Cerebellum (tissue), 4 donors: ENCODE measurements at places on chromosomes 5 and 9.
A peak's percentile ranks its signal among the peaks of the same experiment; 100 is the strongest.

GRCh38 chr5:4777435-4777834 is 362.7 kb upstream of the ADAMTS16 start:
- DNase-seq = no peak

GRCh38 chr5:36685631-36686288 is 79.4 kb downstream of the SLC1A3 start:
- no peak for DNase-seq

DNA sequence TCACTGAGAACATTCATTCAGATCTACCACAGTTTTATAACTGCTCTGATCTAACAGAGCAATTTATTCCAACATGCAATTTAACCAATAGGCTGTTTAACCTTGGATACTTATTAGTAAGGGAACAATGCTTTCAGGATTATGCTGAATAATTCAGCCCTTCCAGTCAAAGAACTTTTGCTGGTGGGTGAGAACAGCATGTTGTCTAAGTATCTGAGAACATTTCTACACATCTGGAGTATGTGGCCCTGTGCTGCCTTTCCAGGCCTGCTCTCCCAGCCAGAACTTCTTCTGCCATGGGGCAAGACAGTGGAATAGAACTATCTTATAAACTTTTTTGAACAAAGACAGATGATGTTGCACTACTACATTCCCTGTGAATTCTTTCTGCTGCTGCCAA is 55.8 kb downstream of the NFIB start:
- DNase-seq = no peak

- DNase-seq = no peak
These were observed 66.9 kb upstream of the PLPP1 start for GRCh38 chr5:55601628-55602027.

DNA sequence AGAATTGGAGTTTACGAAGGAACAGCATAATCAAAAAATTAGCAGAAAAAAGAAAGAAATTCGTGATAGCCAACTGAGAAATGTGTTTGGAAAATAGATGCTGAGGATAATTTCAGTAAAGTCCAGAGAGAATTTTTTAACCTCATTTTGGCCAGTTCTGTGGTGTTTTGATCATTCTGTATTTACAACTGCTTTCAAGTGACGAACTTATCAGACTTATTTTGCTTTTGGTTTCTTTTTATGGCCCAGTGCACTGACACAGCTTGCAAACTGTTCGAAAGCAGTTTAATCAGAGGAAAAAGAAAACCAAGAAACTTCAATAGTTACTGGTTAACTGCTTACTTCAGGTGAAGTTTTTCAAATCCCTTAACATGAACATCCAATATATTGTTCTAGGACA is 1.9 kb downstream of the SDHA start:
- DNase-seq = no peak

GRCh38 chr5:133757396-133757945 is 145.1 kb upstream of the FSTL4 start:
- DNase-seq = no peak

DNA sequence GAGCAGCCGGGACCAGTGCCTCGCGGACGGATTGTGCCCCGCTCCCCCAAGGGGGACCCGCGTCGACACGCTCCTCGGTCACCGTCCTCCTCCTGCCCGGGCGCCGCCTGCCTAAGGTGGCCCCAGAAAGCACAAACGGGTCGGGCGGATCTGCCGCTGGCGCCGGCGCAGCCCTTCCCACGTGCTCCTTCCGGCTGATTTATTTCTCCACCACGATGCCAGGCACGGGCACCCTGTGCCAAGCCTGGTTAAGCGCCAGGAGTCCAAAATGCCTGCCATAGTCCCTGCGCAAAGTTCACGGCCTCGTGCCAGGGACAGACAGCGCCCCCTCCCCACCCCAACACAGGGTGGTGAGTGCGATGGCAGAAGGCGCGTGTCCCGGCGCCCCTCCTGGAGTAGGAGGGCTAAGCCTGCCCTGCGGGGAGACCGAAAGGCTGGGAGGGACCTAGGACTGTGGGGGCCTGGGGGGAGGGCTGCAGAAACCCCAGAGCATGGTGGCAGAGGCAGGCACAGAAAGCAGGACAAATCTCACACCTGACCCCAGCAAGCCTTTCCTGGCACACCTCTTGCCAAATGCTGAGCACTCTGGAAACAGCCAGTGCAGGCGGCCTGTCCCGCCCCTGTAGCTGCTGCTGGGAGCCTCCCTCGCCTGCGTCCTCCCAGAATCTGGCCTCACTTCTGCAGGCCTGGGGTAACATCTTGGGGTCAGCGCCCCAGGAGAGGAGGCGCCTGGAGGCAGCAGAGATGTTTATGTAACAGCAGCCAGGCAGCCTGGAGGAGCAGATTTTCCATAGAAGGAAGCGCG is 1.1 kb upstream of the NOTCH1 start:
- DNase-seq = peak; percentile 24

DNA sequence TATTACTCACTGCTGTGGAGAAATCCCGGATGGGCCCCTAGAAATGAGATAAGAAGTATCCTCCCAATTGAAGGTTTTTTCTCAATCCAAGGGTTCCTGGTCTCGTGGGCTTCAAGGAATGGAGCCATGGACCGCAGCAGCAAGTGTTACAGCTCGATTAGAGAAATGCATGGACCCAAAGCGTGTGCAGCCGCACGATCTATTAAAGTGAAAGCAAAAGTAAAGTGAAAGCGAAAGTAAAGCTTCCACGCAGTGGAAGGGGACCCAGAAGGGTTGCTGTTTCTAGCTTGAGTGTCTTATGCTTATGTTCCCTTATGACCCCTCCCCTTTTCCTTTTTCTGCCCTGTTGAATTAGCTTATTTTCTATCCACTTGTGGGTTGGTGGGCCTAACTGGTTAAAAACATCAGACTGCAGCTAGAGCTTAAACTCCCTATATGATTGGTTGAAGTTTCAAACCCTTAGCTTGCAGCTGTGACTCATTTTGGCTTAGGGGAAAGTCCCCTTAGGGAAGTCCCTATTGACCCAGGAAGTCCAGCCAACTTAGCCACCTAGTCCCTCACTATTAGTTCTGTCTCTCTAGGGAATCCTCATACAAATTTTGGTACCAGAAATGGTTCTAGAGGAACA is 1111.8 kb downstream of the TAF11L14 start:
- no peak for DNase-seq

DNA sequence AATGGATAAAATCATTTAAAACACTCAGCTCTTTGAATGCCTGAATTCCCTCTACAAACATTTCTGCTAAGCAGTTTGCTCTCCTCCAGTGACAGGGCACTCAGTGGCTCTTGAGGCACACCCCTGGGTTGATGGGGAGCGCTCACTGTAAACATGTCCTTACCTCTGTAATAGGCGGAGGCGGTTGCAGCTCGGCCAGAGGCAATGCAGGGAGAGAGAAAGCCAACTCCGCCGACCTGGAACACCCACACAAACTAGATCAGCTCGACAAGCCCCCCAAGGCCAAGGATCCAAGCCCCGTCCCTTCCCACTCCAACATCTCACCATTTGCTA is 329 bp downstream of the CDC23 start:
- DNase-seq = no peak

- DNase-seq = no peak
These were observed 1.8 kb downstream of the SLC12A2 start for GRCh38 chr5:128085413-128085812.

DNA sequence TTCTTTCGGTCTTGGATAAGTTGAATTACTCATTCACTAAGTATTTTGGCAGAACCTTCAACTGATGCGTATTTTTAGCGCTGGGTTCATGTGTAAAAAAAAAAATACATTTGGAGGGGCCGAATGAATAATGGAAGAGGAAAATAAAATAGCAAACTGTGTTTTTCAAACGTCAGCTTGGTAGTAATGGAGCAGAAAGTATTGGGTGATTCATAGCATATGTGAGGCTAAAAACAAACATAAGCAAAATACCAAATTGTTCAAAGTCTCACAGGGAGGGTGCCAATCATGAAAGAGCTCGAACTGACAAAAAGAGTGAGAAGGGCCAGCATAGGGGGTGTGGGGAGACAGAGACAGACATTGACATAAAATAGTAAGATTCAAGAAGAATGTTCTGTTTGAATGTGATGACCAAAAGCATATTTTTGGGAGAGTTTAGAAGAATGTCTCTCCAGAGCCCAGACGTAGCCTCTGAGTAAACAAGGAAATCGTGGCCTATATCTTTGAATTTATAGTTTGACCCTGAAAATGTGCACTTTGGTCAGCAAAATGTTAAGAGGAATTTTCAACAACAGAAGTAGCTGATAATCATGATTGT is 174.9 kb upstream of the HMHB1 start:
- DNase-seq = no peak

- no peak for DNase-seq
These were observed 310.2 kb downstream of the AGTPBP1 start for GRCh38 chr9:85431339-85432102.

DNA sequence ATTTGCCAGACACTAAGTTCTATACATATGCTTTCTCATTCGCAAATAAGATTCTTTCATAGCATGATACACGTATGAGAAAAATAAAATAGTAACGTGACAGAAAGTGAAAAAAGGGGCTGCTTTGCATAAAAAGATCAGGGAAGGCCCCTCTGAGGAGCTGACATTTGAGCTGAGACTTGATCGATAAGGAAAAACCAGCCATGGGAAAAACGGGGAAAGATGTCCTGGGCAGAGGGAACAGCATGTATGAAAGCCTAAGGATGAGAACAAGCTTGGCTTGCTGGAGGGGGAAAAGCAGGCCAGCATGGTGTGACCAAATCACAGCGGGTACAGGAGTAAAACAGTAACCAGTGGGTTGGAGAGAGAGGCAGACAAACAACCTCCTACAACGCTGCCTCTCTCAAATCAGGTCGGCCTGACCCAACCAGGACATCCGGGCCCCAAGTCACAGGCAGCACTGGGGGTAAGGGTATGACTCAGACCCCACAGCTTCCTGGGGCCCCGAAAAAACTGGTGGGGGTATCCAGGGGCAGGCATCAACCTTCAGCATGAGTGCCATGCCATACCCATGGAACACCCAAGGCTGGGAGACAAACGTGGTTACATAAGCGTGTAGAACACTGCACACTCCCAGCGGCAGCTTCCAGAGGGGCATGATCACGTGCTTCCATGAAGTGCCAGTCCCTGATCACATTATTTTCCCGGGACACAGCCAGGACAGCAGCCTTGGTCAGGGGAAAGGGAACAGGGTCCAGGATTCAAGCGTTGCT is 2.2 kb downstream of the TNIP1 start:
- DNase-seq = no peak

DNA sequence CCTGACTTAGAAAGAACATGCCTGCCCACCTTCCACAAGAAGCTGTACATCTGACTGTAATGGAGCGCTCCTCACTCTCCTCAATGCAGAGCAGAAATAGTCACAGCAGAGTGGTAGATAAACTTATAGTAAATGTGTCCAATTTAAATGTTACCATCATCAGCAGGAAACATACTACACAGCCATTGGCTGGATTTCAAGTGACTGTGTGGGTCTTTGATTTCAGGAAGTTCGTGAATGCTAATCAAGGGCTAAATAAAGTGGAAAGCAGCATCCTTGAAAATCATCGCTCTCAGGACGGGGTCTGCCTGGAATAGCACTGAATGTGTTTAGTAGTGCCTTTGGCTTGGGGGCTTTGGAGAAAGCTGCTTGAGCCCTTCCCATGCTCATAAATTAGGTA is 32.4 kb upstream of the CRHBP start:
- DNase-seq = no peak

- DNase-seq = no peak
These were observed 85.6 kb downstream of the SMIM15 start for GRCh38 chr5:61076626-61077025.

DNA sequence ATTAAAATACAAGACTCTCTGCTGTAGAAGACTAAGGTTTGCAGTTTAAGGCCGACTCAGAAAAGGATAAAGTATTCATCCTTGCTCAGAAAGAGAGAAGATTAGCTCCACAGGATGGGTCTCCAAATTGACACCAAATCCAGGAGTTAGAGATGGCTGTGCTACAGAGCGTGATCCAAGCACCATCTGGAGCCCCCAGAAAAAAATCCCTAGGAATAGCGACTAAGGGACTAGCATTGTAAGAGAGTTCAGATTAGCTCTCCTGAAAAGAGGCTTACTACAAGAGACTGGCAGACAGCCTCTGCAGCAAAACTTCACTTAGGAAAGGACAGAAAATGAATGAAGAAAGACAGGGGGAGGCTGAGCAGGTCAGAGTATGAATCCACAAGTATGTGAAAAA is 3.7 kb downstream of the SIL1 start:
- no peak for DNase-seq

GRCh38 chr5:107463731-107464130 is 207.0 kb downstream of the EFNA5 start:
- DNase-seq = no peak

DNA sequence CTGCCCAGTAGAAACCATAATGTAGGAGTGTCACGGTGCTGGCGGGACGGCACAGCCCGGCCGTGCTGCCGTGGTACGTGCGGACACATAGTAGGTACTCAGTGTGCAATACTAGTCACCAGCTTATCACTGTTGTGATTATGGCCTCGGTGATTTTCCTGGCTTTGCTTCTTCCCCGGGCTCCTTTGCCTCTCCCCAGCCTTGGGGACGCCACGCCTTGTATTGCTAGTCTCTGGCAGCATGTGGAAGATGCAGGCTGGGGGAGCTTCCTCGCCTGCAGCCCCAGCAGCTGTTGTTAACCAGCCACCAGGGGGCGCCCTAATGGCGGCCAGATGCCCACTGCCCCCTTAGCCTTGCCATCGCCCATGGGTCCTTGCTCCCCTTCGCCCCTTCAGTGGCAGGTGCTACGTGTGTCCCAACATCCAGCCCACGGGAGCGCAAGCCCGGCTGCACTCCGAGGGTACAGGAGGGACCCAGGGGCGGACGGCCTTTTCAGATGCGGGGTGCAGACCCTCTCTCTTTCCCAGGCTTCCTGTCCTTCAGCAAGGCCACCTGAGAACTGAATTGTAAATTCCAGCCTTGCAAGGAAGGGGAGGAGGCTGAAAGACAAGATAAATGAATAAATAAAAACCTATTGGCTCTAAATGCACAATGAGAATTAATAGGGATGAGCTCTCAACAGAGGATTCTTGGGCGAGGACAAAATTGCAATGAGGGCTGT is 8.0 kb downstream of the NTNG2 start:
- DNase-seq = no peak

GRCh38 chr9:115104908-115105307 is 13.0 kb downstream of the TNC start:
- DNase-seq = no peak

DNA sequence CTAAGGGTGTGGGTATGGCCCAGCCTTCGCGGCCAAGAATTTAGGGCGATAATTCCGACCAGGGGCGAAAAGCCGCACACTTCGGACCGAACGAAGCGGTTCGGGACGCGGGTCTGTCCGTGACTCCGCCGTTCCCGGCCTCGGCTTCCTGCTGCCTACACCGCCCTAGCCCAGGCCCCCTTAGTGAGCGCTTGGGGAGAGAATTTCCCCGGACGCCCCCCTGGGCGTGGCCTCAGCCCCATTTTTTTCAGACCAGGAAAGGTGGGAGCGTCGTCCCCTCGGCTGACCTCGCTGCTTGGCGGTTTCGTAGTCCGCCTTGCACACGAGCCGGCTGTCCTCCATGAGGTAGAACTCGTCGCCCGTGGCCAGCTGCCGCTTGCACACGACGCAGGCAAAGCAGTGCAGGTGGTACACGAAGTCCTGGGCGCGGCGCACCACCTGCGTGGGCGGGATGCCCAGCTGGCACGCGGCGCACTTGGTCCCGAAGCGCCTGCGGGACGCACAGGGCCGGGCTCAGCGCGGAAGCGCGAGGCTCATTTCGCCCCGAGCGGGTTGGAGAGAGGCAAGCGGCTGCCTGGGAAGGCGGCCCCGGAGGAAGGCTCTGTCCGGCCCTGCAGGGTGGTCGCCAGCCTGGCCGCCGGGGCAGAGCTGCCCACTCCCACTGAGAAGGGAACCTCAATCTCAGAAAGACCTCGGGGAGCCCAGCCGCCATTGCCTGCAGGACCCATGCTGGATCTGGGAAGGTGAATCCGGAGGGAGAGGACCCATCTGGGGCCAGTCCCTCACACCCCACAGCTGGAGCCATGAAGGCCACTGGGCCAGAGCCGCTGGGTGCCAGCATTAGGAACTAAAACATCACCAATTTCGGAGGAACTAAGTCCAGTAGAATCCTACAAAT is 5.3 kb downstream of the LHX3 start:
- no peak for DNase-seq
